Right lung (tissue), 10 donors: ENCODE measurements at places on chromosomes 13 and 19. TPM values are rescaled to one million over a fixed set of nuclear protein-coding genes. Genes with fewer than 3 reads are reported as not detected.

LILRA2 gene
- polyA plus RNA-seq = 0.76 TPM

DNAAF3 gene
- 4.3 TPM for polyA plus RNA-seq

ZNF154 gene
- polyA plus RNA-seq = 27.8 TPM

MYADM gene
- polyA plus RNA-seq = 66.1 TPM

RNASEH2A gene
- 33.6 TPM for polyA plus RNA-seq

APC2 gene
- 0.57 TPM for polyA plus RNA-seq

ODAD3 gene
- 2.2 TPM for polyA plus RNA-seq

DCLK1 gene
- polyA plus RNA-seq = 11.2 TPM

C5AR1 gene
- 3.1 TPM for polyA plus RNA-seq

TNFSF13B gene
- 5.8 TPM for polyA plus RNA-seq

ZNF575 gene
- 2.2 TPM for polyA plus RNA-seq

TEX101 gene
- polyA plus RNA-seq = not detected

IQCN gene
- 6.7 TPM for polyA plus RNA-seq

LRG1 gene
- polyA plus RNA-seq = 1.0 TPM

CYP2A7 gene
- polyA plus RNA-seq = not detected

VAV1 gene
- 2.2 TPM for polyA plus RNA-seq

LRRC63 gene
- 0.46 TPM for polyA plus RNA-seq

LILRB4 gene
- polyA plus RNA-seq = 1.4 TPM

PRR36 gene
- 7.7 TPM for polyA plus RNA-seq

WDR88 gene
- 1.2 TPM for polyA plus RNA-seq

USHBP1 gene
- polyA plus RNA-seq = 9.5 TPM

CEACAM8 gene
- 0.29 TPM for polyA plus RNA-seq

PTPRH gene
- polyA plus RNA-seq = 0.30 TPM

PLPPR3 gene
- 3.0 TPM for polyA plus RNA-seq

CCDC70 gene
- polyA plus RNA-seq = not detected

VSTM2B gene
- not detected for polyA plus RNA-seq

GJB2 gene
- 0.66 TPM for polyA plus RNA-seq

PCDH17 gene
- polyA plus RNA-seq = 16.1 TPM

CD70 gene
- polyA plus RNA-seq = 0.54 TPM

LAIR1 gene
- polyA plus RNA-seq = 5.7 TPM

CLEC4G gene
- 0.31 TPM for polyA plus RNA-seq

SSC5D gene
- 8.8 TPM for polyA plus RNA-seq

RFPL4AL1 gene
- not detected for polyA plus RNA-seq

IZUMO4 gene
- 6.1 TPM for polyA plus RNA-seq

TM9SF2 gene
- 157 TPM for polyA plus RNA-seq

RANBP3 gene
- polyA plus RNA-seq = 83.0 TPM

NCAN gene
- 0.07 TPM for polyA plus RNA-seq

KCTD12 gene
- polyA plus RNA-seq = 150 TPM

CEACAM6 gene
- 2.9 TPM for polyA plus RNA-seq

ZNF829 gene
- polyA plus RNA-seq = 7.1 TPM

ZNF837 gene
- polyA plus RNA-seq = 1.6 TPM

LGALS14 gene
- polyA plus RNA-seq = 0.37 TPM
